Fibroblast of the conjunctiva (primary cell): ENCODE measurements at places on chromosomes 16 and 17.

GRCh38 chr16:74558873-74559272, 48.0 kb downstream of the GLG1 start:
- no peak for DNase-seq

DNA sequence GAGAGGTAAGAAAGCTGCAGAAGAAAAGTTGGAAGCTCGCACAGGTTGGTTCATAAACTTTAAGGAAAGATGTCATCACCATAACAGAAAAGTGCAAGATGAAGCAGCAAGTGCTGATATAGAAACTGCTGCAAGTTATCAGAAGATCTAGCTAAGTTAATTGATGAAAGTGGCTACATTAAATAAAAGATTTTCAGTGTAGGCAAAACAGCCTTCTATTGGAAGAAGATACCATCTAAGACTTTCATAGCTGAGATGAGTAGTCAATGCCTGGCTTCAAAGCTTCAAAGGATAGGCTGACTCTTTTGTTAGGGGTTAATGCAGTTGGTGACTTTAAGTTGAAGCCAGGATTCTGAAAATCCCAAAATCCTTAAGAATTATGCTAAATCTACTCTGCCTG, 24.0 kb downstream of the CYLD start:
- no peak for DNase-seq

DNA sequence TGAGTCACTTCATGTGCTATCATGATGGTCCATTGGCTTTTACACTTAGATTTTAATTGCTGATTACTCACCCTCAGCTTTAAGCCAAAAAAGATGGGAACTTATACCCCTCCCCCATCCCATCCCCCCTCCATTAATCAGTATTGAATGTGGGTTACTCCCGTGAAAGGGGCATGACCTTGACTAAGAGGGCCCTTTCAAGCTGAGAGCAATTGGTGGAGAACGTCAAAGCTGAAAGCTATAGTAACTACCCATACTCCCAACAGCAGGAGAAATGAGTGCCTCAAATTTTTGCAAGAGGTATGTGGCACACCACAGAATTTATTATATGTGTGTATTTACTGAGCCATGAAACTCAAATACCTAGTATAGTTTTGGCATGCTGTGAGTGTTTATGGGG, 99.7 kb upstream of the CDH8 start:
- no peak for DNase-seq

GRCh38 chr16:12724226-12724625, 79.5 kb downstream of the CPPED1 start:
- no peak for DNase-seq

DNA sequence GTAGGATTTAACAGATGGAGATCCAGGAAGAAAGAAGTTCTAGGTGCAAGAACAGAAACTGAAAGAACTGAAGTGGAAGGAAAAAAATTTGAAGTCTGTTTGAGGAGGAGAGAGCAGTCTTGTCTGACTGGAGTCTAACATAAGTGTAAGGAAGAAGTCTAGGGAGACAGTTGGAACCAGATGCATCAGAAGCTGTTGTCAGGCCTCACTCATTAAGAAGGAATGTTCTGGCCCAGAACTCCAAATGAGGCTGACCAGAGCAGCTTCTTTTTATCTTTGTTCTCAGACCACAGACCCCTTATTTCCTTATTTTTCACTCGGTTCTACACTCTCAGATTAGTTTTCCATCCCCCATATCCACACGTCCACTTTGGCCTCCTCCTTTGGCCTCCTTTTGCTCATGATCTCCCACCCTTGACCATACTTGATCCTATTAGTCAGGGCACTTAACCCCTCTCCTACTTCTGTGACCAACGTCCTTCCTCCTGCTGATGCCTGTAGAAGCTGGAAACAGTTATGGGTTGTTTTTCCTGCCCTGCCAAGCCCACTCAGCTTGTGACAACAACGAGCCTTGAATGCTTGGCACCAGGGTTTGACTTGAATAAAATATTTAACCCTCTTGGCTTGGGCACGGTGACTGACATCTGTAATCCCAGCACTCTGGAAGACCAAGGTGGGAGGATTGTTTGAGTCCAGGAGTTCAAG, 7.0 kb upstream of the MYH2 start:
- no peak for DNase-seq

DNA sequence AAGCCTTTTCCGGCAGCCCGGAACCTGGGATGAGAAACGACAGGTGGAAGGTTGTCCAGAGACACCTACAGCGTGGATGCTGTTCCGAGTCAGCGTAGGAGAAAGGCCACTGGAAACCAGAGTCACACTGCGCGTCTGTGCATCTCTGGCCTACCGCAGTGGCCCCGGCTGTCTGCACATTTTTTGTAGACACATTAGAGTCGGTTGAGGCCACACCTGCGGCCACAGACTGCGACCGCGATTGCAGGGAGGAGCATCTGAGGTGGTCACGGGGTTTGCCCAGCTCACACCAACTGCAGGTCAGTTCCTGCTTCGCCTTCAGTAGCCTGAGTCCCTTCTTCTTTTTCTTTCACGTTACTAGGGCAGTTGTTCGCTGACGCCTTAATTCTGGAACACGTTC, 52.4 kb downstream of the WDR45B start:
- no peak for DNase-seq

- DNase-seq = no peak
Measured at GRCh38 chr17:78537217-78537860, 39.9 kb downstream of the DNAH17 start.

- peak; percentile 96 for DNase-seq
Measured at GRCh38 chr16:80938004-80938878, 68.4 kb downstream of the CMC2 start.

DNA sequence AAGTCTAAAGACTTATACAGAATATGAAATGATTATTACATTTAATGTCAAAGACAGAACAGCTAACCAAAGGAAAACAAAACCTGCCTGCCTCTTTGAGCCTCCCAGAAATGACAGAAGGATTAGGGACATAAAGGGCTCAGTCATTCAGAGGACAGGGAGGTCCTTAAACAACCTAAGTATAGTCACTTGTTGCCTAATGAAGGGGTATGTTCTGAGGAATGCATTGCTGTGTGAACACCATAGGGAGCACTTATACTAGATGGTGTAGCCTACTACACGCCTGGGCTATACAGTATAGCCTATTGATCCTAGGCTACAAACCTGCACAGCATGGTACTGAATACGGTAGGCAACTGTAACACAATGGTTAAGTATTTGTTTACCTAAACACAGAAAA, 106.4 kb downstream of the PARN start:
- DNase-seq = no peak

GRCh38 chr16:24010440-24011089, 174.8 kb downstream of the PRKCB start:
- peak; percentile 40 for DNase-seq

- no peak for DNase-seq
Measured at GRCh38 chr16:11126399-11127054, 129.5 kb downstream of the SOCS1 start.

DNA sequence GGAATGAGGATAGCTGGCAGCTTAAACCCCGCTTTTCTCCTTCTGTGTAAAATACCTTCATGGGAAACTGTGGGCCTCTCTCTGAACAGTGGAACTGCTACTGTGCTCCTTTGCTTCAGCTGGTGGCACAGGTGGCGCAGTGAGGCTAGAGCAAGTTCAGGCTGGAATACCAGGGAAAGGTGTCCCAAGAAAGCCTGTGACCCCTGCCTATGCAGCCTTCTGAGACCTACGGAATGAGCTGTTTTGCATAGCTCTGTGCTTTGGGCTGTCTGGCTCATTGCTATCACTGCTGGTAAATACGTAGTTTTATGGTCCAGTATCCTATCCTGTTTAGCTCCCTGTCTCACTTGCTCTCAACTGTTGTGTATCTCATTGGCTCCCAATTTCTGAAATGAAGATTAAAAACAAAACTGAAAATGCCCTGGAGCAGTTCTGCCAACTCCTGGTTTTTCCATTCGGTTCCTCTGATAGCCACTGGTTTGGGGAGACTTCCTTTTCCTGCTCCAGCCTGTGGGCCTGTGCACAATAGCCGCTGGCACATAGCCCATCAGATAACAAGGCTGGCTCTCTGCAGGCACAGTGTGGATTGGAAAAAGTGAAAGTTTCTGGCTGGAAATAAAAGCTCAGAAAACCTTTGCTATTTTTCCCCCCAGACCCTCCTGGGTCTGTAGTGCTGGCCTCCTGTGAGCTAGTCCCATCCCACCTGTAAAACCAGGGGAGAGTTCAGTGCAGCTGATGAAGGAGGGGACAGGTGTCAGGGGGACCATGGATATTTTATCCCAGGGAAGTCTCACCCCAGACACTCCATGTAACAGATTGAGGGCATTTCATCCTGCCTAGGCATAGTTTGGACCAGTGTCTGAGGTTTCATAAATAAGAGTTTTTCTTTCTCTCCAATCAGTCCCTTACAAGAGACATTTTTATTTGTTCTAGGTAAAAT, 24.0 kb downstream of the LIMD2 start:
- peak; percentile 58 for DNase-seq

- DNase-seq = no peak
Measured at GRCh38 chr16:81620796-81621195, 158.3 kb upstream of the PLCG2 start.

DNA sequence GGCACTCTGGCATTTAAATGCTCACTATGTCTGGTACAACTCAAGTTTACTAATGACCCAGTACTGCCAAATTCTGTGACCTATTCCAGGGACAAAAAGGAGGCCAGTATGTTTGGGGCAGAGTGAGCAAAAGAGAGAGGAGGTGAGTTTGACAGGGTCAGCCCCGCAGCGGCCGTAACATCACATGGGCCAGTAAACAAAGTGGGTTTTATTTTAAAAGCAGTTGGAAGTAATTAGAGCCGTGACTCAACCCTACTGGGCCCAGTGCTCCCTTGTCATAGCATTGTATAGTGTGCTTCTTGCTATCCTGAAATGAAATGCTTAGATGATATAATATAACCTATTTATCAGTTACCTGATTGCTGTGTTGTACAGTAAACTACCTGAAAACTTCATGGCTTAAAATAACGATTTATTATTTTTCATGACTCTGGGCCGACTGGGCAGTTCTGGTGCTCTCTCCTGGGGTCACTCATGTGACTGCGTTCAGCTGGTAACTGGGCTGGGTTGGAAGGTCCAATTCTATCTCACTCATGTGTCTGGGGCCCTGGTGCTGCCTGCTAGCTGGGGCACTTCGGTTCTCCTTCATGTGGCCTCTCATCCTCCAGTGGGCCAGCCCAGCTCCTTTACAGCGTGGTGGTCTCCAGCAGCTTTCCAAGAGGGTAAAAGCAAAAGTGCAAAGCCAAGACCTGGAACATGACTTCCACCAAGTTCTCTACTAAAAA, 27.4 kb downstream of the IQCK start:
- DNase-seq = no peak

- no peak for DNase-seq
Measured at GRCh38 chr17:1360975-1361374, 39.0 kb downstream of the YWHAE start.

DNA sequence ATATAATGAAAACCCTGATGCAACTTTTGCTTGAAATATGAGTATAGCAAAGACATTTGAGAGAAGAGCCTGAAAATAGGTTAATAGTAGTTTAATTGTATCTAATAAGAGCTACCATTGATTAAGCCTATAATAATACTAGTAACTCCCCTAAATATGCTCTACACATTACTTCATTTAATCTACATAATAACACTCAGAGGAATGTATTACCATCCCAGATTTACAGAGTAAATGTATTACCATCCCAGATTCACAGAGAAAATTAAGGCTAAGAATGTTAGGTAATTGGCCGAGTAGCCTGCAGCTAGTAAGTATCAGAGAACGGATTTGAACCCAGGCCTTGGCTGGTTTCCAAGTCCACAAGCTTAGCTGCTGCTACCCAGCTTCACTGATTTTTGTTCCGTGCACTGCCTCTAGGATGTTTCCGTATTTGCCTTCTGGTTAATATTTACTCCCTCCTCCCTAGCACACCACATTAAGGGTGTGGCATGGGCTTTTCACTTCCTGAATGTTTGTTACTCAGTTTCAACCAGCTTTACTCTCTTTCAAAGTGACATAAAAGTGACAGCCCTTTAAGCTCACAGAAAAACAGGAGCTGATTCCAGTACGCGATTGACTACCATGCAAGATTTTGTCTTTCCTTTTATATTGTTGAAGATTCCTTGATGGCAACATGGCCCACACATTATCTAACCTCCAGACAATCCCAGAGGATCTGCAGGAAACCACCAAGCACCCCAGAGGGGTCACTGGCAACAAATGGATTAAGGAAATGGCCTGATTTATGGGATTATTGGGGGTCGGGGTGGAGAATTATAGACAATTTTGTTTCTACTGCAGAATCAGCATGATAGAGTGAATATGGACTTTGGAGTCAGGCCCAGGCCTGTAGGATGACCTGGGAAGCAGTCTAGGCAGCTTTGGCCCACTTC, 26.7 kb upstream of the TOX3 start:
- no peak for DNase-seq

- DNase-seq = no peak
Measured at GRCh38 chr17:62757500-62757951, 50.6 kb downstream of the MARCHF10 start.

DNA sequence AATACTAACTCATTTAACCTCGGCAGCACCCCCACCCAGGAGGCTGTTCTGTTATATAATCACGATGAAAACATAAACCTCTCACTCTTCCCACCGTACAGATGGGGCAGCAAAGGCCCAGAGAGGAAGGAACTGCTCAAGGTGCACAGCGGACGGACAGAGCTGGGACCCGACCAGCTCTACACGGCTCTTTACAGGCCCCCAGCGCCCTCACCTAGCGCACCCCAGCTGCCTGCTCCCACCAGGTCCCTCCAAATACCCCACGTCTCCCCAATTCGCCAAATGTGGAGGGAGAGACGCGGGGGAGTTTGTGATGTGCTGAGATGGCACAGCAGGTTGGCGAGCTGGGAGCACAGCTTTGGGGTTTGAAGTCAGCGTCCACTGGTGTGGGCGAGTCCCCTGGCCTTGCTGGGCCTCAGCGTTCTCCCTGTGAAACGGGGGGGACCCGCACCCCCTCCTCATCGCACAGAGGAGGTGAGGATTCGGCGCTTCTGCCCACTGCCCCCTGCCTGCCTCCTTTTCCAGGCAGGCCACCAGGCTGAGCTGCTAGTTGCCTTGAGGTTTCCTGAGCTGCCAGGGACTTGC, 54.1 kb downstream of the CBFA2T3 start:
- DNase-seq = no peak

- no peak for DNase-seq
Measured at GRCh38 chr17:47914306-47914948, 18.4 kb downstream of the SP2 start.

DNA sequence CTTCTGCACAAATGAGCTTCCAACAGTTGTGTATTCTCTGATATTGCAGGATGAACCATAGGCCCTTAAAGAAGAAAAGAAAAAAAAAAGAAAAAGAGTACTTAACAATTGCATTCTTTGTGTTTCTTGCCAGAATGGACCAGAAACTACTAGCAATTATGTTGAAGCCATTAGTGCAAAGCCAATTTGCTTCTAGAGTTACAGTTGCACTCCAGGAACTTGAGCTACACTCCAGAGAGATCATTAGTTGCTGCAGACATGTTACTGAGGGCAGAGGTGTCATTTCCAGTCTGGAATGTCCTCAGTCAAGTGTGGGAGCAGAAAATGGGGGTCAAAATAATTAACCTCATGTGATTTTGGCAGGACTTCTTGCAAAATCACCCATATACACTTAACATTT, 85.6 kb upstream of the CCL2 start:
- DNase-seq = no peak

DNA sequence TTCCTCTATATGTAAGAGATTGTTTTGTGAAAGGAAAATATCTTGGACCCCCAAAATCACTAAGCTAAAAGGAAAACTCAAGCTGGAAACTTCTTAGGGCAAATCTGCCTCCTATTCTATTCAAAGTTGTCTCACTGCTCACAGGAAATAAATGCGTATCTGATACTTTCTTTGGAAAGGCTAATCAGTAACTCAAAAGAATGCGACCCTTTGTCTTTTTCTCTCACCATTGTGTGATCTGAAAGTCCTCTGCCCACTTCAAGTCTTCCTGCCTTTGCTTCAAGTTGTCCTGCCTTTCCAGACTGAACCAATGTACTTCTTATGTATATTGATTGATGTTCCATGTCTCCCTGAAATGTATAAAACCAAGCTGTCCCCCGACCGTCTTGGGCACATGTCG, 157.3 kb downstream of the KIF2B start:
- no peak for DNase-seq
